ENCODE measurements at places on chromosomes 12 and 14.

DNA sequence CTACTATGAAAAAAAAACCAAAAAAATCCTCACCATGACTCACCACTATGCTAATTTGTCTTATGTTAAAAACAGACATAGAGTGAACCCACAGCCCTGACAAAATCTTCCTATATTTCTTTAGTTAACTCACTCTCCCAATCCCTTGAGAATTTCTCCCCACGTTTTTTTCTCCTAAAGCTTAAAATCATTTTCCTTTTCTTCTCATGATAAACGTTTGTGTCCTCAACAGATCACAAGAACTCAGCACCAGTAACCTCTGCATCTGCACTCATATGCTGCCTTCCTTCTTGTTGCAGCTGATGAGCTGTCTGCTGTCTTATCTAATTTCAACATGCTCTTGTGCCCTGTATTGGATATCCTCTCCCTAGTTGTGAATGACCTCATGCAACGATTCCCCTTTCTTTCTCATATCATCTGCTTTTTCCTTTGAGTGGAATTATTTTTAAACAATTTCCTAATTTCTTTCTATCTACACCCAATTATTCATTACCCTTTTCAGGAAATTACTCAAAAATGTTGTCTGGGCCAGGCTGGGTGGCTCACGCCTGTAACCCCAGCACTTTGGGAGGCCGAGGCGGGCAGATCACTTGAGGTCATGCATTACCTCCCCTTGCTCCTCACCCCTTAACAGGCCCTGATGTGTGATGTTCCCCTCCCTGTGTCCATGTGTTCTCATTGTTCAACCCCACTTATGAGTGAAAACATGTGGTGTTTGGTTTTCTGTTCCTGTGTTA is 427.5 kb upstream of the MGAT4C start:
- no peak for DNase-seq

- DNase-seq = peak; percentile 1
These were observed at the start of gene KCNA1 for GRCh38 chr12:4909734-4910501. Gene KCNA1, plus strand, starts transcription at chr12:4909905. Its CDS starts 1,474 bp downstream, at chr12:4911379.

DNA sequence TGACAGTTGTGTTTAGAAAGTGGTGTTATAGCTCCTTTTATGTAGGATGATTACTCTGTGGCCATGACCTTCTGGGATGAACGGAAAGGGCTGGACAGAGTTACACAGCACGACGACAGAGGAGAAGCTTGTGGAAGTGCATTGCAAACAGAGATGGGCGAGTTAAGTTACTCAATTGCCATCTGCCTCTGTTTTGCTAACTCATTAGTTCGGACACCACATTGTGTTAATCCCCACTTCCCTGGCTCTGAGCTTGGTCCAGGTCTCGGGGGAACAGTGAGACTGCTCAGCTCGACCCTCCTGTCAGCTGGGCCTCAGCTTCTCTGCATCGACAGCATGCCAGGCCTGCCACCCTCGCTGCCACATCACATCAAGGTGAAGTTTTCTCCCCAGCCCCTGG is 408.0 kb downstream of the ZFP36L1 start:
- DNase-seq = no peak

DNA sequence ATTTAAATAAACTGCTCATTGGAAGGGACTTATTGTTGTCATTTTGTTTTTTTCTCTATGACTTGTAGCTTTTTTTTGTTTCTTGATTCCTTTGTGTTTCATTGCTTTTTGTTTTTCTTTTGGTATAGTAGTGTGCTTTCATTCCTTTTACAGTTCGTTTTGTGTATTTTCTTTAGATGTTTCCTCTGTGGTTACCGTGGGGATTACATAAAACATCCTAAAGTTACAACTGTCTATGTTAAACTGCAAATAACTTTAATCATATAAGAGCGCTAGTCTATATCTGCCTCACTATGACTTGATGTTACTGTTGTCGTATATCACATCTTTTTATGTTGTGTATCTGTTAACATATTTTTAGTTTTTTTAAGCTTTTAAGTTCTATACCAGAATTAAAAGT is 86.9 kb downstream of the ATF7IP start:
- no peak for DNase-seq

DNA sequence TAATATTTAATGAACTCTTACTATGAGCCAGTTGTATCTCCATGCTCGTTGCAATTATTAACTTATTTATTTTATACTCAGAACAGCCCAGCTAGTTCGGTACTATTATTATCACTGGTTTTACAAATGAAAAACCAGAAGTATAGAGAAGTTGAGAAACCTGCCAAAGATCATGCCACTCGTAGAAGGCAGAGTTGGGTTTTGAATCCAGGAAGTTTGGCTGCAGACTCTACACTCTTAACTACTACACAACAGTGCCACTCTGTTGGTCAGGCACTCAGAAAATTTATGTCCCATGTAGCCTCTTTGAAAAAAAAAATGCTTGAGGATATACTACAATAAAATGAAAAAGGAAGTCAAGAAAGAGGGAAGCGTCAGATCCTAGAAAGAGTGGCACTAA is 71.5 kb upstream of the ARID2 start:
- DNase-seq = no peak

GRCh38 chr14:103788086-103788485 is 59.3 kb downstream of the PPP1R13B start:
- DNase-seq = no peak

GRCh38 chr12:26691234-26691970 is 141.6 kb downstream of the ITPR2 start:
- DNase-seq = no peak

- DNase-seq = no peak
These were observed 121.2 kb upstream of the SLC35F4 start for GRCh38 chr14:57987051-57987450.

DNA sequence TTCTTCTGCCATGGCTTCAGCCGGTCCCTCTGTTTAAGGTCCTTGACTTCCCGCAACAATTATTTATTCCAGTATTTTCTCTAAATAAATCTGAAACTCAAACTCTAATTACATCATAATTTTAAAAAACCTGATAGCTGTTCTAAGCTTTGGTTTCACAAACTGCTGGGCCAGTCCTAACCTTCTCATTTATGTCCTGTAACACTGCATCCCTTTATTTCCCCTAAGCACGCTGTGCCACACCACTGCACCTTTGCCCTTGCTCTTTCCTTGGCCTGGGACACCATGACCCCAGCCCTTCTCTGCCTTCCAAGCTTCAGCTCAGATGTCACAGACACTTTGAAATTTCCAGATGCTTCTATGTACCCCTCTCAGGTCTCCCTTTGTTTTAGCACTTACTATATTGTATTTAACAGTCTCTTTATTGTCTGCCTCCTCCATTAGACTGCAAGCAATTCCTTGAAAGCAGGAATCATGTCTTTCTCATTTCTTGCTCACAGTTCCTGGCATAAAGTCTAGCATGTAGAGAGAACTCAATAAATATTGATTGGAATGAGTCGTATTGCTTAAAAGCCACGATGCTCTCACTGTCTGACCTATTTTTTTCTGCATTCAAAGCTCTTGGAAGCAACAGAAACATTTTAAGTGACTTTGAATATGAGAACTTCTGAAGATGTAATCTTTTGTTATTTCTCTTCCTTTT is 111.1 kb downstream of the ERGIC2 start:
- DNase-seq = no peak

- no peak for DNase-seq
These were observed 35.4 kb downstream of the SRRM4 start for GRCh38 chr12:119016715-119017114.

DNA sequence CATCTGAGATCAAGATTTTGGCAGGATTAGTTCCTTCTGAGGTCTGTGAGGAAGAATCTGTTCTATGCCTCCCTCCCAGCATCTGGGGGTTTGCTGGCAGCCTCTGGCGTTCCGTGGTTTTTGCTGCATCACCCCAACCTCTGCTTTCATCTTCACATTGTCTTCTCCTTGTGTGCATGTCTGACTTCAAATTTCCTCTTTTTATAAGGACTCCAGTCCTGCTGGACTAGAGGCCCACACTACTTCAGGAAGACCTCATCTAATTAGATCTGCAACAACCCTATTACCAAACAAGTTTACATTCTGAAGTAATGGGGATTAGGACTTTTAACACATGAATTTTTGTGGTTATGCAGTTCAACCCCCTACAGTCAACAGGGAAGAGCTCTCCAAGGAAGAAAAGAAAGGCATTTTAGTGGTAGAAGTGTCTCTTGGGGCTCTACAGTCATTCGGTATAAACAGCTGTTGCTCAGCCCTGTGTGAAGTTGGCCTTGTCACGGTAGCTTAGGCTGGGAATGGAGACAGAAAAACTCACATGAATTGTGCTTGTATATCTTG is 89.7 kb downstream of the CAND1 start:
- DNase-seq = no peak

DNA sequence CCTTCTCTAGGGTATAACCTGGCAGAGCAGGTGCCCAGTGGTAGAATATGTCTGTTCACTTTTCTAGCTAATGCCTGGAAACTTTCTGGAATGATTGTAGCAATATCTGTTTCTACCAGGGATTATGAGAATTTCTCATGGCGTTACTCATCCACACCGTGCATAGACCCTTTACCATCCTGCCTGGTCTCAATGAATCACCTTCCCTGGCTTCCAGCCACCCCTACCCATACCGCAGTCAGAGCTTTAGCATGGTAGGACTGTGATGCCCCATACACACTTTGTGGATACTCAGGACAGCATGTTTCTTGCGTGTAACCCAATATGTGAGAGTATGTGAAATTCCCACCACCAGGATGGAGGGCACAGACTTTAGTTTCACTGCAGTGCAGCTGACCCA is 45.4 kb downstream of the TUNAR start:
- DNase-seq = no peak

DNA sequence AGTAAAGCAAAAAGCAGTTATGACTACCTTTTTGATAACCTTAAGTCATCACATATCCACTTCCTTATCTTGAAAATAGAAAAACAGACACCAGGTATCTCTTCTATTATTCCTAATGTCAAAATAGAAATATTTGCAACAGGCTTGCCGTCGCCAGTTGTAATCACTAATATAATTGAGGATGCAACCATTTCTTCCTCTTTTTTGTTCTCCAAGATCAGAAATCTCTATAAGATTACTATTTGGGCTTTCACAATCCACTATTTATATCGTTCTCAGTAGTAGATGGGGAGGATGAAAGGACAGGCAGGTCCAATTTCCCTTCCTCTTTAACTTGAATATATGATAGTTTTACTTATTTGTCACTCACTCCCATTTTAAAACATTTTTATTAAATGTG is 130.2 kb upstream of the HMGA2 start:
- no peak for DNase-seq

- DNase-seq = no peak
These were observed 39.2 kb downstream of the IGF1 start for GRCh38 chr12:102441077-102441596.

DNA sequence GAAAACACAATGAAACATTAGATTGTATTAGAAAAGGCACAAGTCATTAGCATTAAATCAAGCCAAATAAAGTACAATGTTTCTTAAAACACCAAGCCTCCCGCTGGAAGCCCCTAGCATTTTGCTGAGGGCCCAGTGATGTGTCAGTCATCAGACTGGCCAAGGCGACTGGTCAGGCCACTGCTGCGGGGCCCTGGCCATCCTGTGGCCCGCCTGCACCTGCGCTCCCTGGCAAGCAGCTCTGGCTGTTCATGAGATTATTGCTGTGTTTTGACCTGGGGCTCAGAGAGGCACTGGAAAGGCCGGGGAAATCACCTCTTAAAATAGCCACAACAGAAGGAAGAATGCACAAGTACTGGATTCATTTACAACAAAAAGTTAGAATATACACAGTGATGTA is 24.2 kb upstream of the AMN start:
- no peak for DNase-seq

DNA sequence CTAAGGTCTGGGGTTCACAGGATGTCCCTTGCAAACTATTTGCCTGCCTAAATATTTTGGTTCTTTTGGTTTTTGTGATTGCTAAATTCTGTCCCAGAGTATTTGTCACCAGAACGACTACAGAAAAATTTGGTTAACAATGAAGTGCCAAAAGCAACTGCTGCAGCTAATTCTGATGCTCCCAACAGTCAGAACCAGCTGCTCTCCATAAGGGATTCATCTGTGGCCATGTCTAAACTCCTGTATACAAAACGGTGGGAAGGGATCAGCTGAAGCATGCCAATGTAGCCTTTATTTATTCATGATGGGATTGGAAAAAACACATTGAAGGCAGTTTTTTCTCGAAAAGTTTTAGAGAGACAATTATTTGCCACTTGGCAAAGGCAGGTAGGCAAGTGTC is 29.3 kb upstream of the PELI2 start:
- no peak for DNase-seq

DNA sequence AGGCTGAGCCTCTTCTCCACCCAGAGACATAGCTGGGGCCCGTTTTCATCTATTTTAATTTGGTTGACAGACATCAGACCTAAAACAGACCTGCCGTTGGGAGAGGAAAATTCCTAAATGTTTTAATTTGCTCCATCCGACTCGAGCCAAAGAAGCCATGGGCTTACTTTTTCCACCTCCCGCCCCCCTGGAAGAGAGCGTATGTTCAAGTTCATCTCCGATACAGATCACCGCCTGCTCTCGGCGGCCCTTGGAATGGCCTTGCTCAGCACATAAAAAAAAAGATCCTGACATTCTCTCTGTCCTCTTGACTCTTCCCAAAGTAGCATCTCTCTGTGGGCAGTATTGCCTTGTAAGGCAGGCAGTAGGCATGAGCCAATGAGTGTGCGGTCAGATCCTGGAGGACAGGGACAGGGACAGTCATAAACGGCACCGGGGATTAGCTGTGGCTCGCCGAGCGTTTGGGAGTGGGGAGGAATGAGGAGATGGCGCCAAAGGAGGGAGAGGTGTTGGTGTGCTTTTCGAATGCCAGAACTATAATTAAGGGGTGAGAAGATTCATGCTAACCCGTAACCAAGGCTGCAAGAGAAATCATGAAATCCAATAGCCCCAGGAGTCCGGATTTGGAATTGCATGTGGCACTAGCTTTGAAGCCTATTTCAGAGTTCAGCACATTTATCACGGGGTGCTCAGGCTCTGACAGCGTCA is 47.9 kb upstream of the MEG3 start:
- DNase-seq = no peak

GRCh38 chr12:7557227-7557626 is 53.6 kb upstream of the CD163 start:
- DNase-seq = no peak

GRCh38 chr14:102941419-102942011 is 19.1 kb downstream of the AMN start:
- no peak for DNase-seq

- no peak for DNase-seq
These were observed at the start of gene MIA2 for GRCh38 chr14:39233680-39234326. Gene MIA2, plus strand, starts transcription at chr14:39233915. Its CDS starts 200 bp downstream, at chr14:39234115.

DNA sequence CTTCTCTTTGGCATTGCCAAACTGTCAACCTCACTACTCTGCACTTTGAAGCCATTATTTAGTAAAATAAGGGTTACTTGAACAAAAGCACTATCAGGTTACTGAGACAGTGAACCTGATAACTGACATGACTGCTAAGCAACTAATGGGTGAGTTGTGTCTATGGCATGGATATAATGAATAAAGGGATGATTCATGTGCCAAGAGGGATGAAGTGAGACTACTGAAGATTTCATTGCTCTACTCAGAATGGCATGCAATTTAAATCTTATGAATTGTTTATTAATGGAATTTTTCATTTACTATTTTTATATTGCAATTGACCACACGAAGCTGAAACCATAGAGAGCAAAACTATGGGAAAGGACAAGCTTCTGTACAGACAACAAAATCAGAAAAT is 74.4 kb downstream of the CEP128 start:
- no peak for DNase-seq
